Bronchial smooth muscle cell (primary cell): ENCODE measurements at places on chromosomes 16 and 17. TPM values are rescaled to one million over a fixed set of nuclear protein-coding genes. Genes with fewer than 3 reads are reported as not detected.

The PRR29 gene
- 0.47 and 0.52 TPM in 2 replicates for total RNA-seq

The FAM20A gene
- total RNA-seq = 10.9 and 11.2 TPM in 2 replicates

The KRTAP4-1 gene
- total RNA-seq = not detected in 2 replicates

The LUC7L gene
- total RNA-seq = 23.3 and 28.8 TPM in 2 replicates

The ZFP3 gene
- total RNA-seq = 0.69 and 1.3 TPM in 2 replicates

The GDPD1 gene
- 0.43 and 1.1 TPM in 2 replicates for total RNA-seq

The CCL7 gene
- not detected in 2 replicates for total RNA-seq

The CHCT1 gene
- not detected in 2 replicates for total RNA-seq

The ADAMTS18 gene
- total RNA-seq = under 0.01 TPM in 1 of 2 replicates, not detected in the other

The DPEP1 gene
- total RNA-seq = under 0.01 and 0.26 TPM in 2 replicates

The PABPN1L gene
- total RNA-seq = not detected in 2 replicates

The TGFB1I1 gene
- 11.6 and 16.4 TPM in 2 replicates for total RNA-seq

The SOX9 gene
- total RNA-seq = 5.2 and 8.7 TPM in 2 replicates

The SCGB1C2 gene
- total RNA-seq = not detected in 2 replicates

The RRAD gene
- 9.8 and 11.7 TPM in 2 replicates for total RNA-seq

The GAS2L2 gene
- not detected in 2 replicates for total RNA-seq

The SP6 gene
- under 0.01 TPM in 2 replicates for total RNA-seq

The OTOP3 gene
- not detected in 2 replicates for total RNA-seq

The CDYL2 gene
- 1.0 and 2.0 TPM in 2 replicates for total RNA-seq

The HBZ gene
- total RNA-seq = not detected in 2 replicates

The CNTNAP4 gene
- total RNA-seq = 0.16 TPM in 1 of 2 replicates, not detected in the other

The MMP28 gene
- 1.4 and 1.5 TPM in 2 replicates for total RNA-seq

The GRAP gene
- under 0.01 and 0.34 TPM in 2 replicates for total RNA-seq

The TEX14 gene
- under 0.01 TPM in 2 replicates for total RNA-seq

The CYGB gene
- total RNA-seq = 65.3 and 86.2 TPM in 2 replicates

The SSTR5 gene
- not detected in 2 replicates for total RNA-seq

The CTRB2 gene
- not detected in 2 replicates for total RNA-seq

The TAF1C gene
- total RNA-seq = 10.6 and 14.4 TPM in 2 replicates

The ZP2 gene
- not detected in 2 replicates for total RNA-seq

The HOXB3 gene
- 3.8 and 10.2 TPM in 2 replicates for total RNA-seq

The C1QL1 gene
- total RNA-seq = 0.32 and 1.1 TPM in 2 replicates

The PRDM7 gene
- not detected in 2 replicates for total RNA-seq

The CEP295NL gene
- 2.2 and 2.8 TPM in 2 replicates for total RNA-seq
